ENCODE measurements at places on chromosomes 11 and 22.

- no peak for DNase-seq
Observed at GRCh38 chr11:132788816-132789325, 743.4 kb downstream of the OPCML start.

- no peak for DNase-seq
Observed at GRCh38 chr22:20026996-20027601, 6.2 kb downstream of the TANGO2 start.

GRCh38 chr22:22954656-22955055, 67.0 kb downstream of the IGLL5 start:
- DNase-seq: no peak

DNA sequence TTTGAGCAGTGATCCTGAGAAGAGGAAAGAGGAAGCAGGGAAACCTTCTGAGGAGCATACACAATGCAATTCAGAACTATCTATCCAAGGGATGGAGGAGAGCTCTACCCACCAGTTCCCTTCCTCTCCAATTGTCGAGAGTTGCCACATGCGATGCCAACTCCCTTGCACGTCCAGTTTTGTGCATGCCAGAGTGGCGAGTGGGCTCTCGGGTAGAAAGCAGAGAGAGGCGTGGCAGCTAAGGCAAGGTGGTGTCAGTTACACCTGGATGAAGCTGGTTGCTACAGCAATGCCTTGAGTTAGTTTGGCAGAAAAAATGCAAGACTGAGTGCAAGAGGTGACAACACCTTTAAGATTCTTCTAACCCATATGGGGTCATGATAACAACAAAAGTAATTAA, 420.4 kb upstream of the CCDC90B start:
- no peak for DNase-seq

- no peak for DNase-seq
Observed at GRCh38 chr11:94504689-94505293, 7.5 kb upstream of the C11orf97 start.

DNA sequence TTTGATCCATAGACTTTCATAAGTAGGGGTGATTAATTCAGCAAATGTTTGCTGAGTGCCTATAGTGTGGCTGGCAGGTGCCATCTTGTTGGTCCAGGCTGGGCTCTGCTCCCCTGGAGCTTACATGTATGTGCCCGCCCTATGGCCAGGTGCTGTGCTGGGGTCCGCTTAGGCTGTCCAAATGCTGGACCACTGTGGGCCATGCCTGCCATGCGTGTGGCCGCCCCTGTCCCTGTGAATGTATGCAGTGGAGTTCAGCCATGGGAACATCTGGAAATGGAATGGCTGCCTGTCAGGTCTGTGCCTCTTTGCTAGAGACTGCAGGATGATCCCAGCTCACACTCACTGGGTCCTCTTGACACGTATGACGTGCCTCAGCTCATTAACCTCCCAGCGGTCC, 594.6 kb downstream of the TBC1D22A start:
- no peak for DNase-seq

- no peak for DNase-seq
Observed at GRCh38 chr11:64340671-64341335, 799 bp downstream of the CCDC88B start.

DNA sequence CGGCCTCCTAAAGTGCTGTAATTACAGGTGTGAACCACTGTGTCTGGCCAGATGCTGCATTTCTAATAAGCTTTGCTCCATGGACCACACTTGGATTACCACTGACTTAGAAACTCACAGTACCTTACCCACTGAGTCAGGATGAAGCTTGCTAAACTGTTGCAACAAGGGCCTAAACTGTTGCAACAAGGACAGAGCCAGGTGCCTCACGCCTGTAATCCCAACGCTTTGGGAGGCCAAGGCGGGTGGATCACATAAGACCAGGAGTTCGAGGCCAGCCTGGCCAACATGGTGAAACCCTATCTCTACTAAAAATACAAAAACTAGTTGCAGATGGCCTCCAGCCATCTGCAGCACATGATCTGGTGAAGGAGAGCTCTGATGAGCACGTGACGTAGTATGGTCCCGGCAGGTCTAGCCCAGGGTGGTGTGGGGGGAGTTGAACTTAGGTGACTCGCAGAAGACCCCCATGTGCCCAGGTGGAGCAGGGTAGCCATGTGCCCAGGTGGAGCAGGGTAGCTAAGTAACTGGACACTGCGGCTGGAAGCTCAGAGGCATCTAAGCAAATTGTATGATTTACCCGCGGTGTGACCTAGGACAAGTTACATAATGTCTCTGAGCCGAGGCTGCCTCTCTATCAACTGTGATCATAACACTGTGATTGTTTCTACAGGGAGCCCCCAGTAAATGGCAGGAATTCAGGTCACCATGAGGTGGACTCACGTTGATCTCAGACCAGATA, 8.4 kb downstream of the SLC25A45 start:
- no peak for DNase-seq

GRCh38 chr11:94885581-94885980, 87.8 kb downstream of the CWC15 start:
- no peak for DNase-seq

DNA sequence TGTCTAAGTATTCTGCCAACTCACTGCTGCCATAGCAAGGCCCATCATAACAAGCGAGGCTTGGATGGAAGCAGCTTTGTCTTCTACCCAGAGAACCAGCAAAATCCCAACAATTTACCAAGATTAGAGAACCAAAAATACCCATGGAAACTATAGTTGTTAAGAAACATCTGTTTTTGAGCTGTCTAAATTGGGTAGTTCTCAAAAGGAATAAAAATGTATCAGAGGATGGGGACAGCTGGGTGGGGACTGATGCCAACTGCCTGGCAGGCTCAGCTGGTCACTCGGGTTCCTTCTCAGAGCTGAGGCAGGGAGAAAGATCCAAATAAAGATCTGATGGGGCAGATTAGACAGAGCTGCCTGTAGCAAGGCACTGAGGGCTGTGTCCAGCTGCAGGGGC, 85.9 kb upstream of the GRK3 start:
- DNase-seq: no peak

DNA sequence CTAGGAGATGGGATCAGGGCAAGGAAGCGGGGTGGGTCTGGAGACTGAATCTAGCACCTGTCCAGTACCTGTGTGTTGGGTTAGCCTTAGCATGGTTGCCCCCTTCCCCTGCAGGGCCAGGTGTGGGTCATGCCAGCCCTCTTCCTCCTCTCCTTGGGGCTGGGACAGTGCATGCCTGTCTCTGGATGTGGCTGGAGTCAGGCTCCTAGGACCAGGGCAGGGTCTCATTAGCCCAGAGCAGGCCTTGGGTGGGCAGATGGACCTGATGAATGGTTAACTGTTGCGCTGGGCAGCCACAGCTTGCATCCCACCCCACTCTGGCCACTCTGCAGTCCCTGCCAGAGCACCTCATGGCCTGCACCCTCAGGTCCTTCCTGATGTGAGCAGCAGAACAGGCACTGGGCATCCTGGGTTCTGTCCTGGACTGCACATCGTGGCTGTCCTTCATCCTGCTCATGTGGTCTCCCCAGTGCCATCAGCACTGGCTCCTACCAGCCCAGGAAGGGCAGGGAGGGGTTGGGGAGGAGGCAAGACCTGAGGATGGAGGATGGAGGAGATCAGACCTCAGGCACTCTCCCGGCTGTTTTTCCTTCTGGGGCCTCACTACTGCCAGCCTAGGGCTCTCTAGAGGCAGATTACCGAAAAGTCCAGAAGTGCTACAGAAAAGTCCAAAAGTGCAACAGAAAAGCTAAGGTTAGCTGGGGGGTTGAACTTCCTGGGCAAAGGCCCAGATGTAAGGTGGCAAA, 12.8 kb upstream of the CHRM1 start:
- DNase-seq: no peak
